Motor neuron (in vitro differentiated cells): ENCODE measurements at places on chromosomes 4 and X. TPM values are rescaled to one million over a fixed set of nuclear protein-coding genes. Genes with fewer than 3 reads are reported as not detected.

Gene TCEAL6
- total RNA-seq: 0.80 TPM in 1 of 2 replicates, not detected in the other

Gene NSG1
- 53.5 and 59.7 TPM in 2 replicates for total RNA-seq

Gene DACH2
- 8.6 and 8.8 TPM in 2 replicates for total RNA-seq

Gene PDE5A
- 5.2 and 8.9 TPM in 2 replicates for total RNA-seq

Gene ADH6
- total RNA-seq: 1.1 and 2.2 TPM in 2 replicates

Gene AMBN
- not detected in 2 replicates for total RNA-seq

Gene CPE
- total RNA-seq: 120 and 124 TPM in 2 replicates

Gene PCDH18
- total RNA-seq: 12.3 and 12.7 TPM in 2 replicates

Gene PABPC4L
- 1.4 and 1.6 TPM in 2 replicates for total RNA-seq

Gene PPP1R3F
- 11.1 and 11.6 TPM in 2 replicates for total RNA-seq

Gene ZCCHC18
- 0.72 and 5.6 TPM in 2 replicates for total RNA-seq

Gene CLGN
- total RNA-seq: 3.9 and 4.8 TPM in 2 replicates

Gene HMGN5
- total RNA-seq: 11.2 and 15.3 TPM in 2 replicates

Gene PNMA3
- 4.3 and 5.1 TPM in 2 replicates for total RNA-seq

Gene SPIN2A
- 1.2 and 1.8 TPM in 2 replicates for total RNA-seq

Gene MSMO1
- 203 and 205 TPM in 2 replicates for total RNA-seq

Gene CTAG1B
- not detected in 2 replicates for total RNA-seq

Gene CLCN3
- 49.7 and 54.2 TPM in 2 replicates for total RNA-seq

Gene RAB39B
- 22.9 and 24.0 TPM in 2 replicates for total RNA-seq

Gene CT55
- 0.21 TPM in 1 of 2 replicates, not detected in the other for total RNA-seq

Gene XAGE1A
- total RNA-seq: not detected in 2 replicates

Gene SYAP1
- total RNA-seq: 18.1 and 18.2 TPM in 2 replicates

Gene ZGRF1
- 6.4 and 9.1 TPM in 2 replicates for total RNA-seq

Gene IL2
- total RNA-seq: not detected in 2 replicates

Gene TIMM8A
- 15.8 and 16.9 TPM in 2 replicates for total RNA-seq

Gene L1CAM
- 0.59 and 0.87 TPM in 2 replicates for total RNA-seq

Gene FAM9B
- 0.09 TPM in 1 of 2 replicates, not detected in the other for total RNA-seq

Gene PAGE2B
- total RNA-seq: 3.1 TPM in 1 of 2 replicates, not detected in the other

Gene SULT1B1
- total RNA-seq: 0.19 and 0.21 TPM in 2 replicates

Gene MAOB
- not detected in 2 replicates for total RNA-seq

Gene POU3F4
- 6.5 and 7.0 TPM in 2 replicates for total RNA-seq

Gene NWD2
- total RNA-seq: 0.11 and 0.20 TPM in 2 replicates

Gene HTN3
- total RNA-seq: not detected in 2 replicates

Gene NPY1R
- 0.25 and 0.27 TPM in 2 replicates for total RNA-seq

Gene DCAF8L2
- total RNA-seq: not detected in 2 replicates

Gene ENAM
- 0.08 and 0.27 TPM in 2 replicates for total RNA-seq

Gene UGT2B15
- not detected in 2 replicates for total RNA-seq

Gene LAMP2
- 197 and 212 TPM in 2 replicates for total RNA-seq

Gene SMIM31
- 0.28 and 0.39 TPM in 2 replicates for total RNA-seq

Gene VBP1
- 66.3 and 78.6 TPM in 2 replicates for total RNA-seq

Gene MSX1
- total RNA-seq: 7.9 and 14.7 TPM in 2 replicates

Gene SOX3
- 103 and 116 TPM in 2 replicates for total RNA-seq

Gene FAM184B
- total RNA-seq: 0.64 and 0.89 TPM in 2 replicates

Gene ZNF732
- 0.56 TPM in 2 replicates for total RNA-seq

Gene CT45A10
- not detected in 2 replicates for total RNA-seq

Gene STPG2
- 0.35 TPM in 1 of 2 replicates, not detected in the other for total RNA-seq

Gene LONRF3
- total RNA-seq: 1.9 and 2.6 TPM in 2 replicates

Gene FRMPD4
- 2.6 and 2.8 TPM in 2 replicates for total RNA-seq

Gene F11
- total RNA-seq: 0.22 and 0.31 TPM in 2 replicates

Gene CNGA1
- 0.38 and 0.41 TPM in 2 replicates for total RNA-seq

Gene GCNA
- 2.8 and 4.5 TPM in 2 replicates for total RNA-seq

Gene SNCA
- total RNA-seq: 41.8 and 47.1 TPM in 2 replicates

Gene RUFY3
- 163 and 170 TPM in 2 replicates for total RNA-seq

Gene USP11
- 116 and 118 TPM in 2 replicates for total RNA-seq

Gene RNF175
- total RNA-seq: 20.9 and 24.2 TPM in 2 replicates

Gene UXT
- total RNA-seq: 143 and 156 TPM in 2 replicates

Gene SLITRK2
- total RNA-seq: 4.2 and 4.6 TPM in 2 replicates

Gene CEP135
- total RNA-seq: 6.2 and 8.6 TPM in 2 replicates
